ENCODE measurements at places on chromosomes 2 and 18. TPM values are rescaled to one million over a fixed set of nuclear protein-coding genes. Genes with fewer than 3 reads are reported as not detected.

Gene TUBA3E
- 0.78 TPM for total RNA-seq

Gene KCNE4
- total RNA-seq: 0.65 TPM

Gene FEV
- not detected for total RNA-seq

Gene SLC30A3
- total RNA-seq: 3.6 TPM

Gene COMMD1
- 39.7 TPM for total RNA-seq

Gene CNTNAP5
- not detected for total RNA-seq

Gene GREB1L
- total RNA-seq: 1.6 TPM

Gene CD226
- total RNA-seq: 0.15 TPM

Gene GALNT5
- 2.4 TPM for total RNA-seq

Gene KCNJ3
- not detected for total RNA-seq

Gene CREG2
- 9.9 TPM for total RNA-seq

Gene CDC42EP3
- 68.2 TPM for total RNA-seq

Gene CYP1B1
- total RNA-seq: 5.6 TPM

Gene RAX
- not detected for total RNA-seq

Gene AMER3
- total RNA-seq: not detected

Gene LBH
- 137 TPM for total RNA-seq

Gene TEX51
- total RNA-seq: not detected

Data from A549 treated with ZK216348 at 1 μM for 4 hours (cell line).